ENCODE measurements at places on chromosomes 11 and 22. TPM values are rescaled to one million over a fixed set of nuclear protein-coding genes. Genes with fewer than 3 reads are reported as not detected.

Gene FAM118B
- polyA plus RNA-seq, result 24.5 TPM

Gene HBG2
- polyA plus RNA-seq, result not detected

Gene RCOR2
- polyA plus RNA-seq, result 1.6 TPM

Gene PGAP2
- 34.9 TPM for polyA plus RNA-seq

Gene MOGAT2
- polyA plus RNA-seq, result not detected

Gene WEE1
- polyA plus RNA-seq, result 60.1 TPM

Gene CTNND1
- polyA plus RNA-seq, result 145 TPM

Gene APOL6
- 9.5 TPM for polyA plus RNA-seq

Gene LRP5
- polyA plus RNA-seq, result 11.5 TPM

Gene TIMM8B
- polyA plus RNA-seq, result 118 TPM

Gene IGLL5
- polyA plus RNA-seq, result not detected

Gene MN1
- polyA plus RNA-seq, result 1.3 TPM

Gene FAM111B
- polyA plus RNA-seq, result 0.76 TPM

Gene SOX10
- not detected for polyA plus RNA-seq

Gene KCNJ11
- polyA plus RNA-seq, result not detected

Gene TEX12
- not detected for polyA plus RNA-seq

Gene SLC7A4
- 0.29 TPM for polyA plus RNA-seq

Gene GSTT2B
- polyA plus RNA-seq, result 3.6 TPM

Gene YPEL1
- 0.69 TPM for polyA plus RNA-seq

Gene MYH9
- 340 TPM for polyA plus RNA-seq

Gene TCN1
- not detected for polyA plus RNA-seq

Gene CHRM1
- polyA plus RNA-seq, result not detected

Gene TOP3B
- 12.8 TPM for polyA plus RNA-seq

Measured in BJ (cell line).